ENCODE measurements at places on chromosomes 5 and 9.

GRCh38 chr5:144436007-144436406 lies 265.3 kb downstream of the KCTD16 start:
- DNase-seq: no peak

DNA sequence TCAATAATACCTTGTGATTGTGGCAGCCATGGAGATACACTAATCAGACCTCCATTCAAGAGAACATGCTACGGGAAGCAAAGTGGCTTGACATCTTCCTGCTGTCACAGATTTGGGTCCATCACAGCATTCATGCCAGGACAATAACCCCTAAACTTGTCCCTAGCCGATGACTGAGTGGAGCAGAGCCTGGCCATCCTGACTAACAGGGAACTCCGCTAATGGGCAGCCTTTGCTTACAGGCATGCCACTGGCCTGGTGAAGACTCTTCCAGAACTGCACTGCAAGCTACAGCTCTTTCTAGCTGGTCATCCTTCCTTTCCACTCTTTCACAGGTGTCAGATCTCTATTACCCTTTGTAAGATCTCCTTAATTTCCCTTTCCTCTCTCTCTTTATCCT lies 16.0 kb downstream of the FAM174A start:
- DNase-seq: no peak

- DNase-seq: no peak
These were observed 65.0 kb upstream of the ANGPTL2 start for GRCh38 chr9:127187231-127187956.

DNA sequence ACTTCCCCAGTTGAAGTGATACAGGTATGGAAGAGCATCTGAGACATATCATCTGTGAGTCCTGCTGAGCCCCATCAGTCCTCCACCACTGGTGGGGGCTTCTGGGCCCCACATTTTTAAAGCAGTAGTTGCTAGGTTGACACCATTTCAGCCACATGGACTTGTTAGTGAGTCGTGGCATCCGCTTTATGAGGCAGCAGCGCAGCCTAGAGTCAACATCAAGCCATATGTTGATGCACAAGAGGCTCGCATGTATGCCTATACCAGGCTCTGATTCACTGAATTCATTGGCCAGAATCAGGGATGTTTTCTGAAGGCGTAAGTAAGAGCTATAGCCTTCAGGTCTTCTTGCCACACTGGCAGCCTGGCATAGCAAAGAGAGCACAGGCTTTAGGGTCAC lies 26.8 kb downstream of the ZNF346 start:
- no peak for DNase-seq

DNA sequence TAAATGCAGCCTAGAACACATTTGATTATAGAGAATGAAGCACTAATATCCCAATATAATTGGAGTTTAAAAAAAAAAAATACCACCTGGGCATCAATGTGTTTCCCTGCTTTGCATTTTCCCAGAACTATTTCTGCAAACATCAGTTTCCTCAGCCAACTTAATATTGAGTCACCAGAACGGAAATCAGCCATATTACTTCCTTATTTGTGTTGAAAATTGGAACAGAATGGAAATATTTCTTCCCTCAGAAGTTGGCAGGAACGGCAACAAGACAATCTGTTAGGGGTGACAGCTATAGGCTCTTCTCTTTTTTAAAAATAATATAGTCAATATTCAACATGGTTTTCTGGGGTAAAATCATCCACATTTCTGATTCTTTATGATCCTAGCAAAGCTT lies 4.0 kb downstream of the MFAP3 start:
- no peak for DNase-seq

DNA sequence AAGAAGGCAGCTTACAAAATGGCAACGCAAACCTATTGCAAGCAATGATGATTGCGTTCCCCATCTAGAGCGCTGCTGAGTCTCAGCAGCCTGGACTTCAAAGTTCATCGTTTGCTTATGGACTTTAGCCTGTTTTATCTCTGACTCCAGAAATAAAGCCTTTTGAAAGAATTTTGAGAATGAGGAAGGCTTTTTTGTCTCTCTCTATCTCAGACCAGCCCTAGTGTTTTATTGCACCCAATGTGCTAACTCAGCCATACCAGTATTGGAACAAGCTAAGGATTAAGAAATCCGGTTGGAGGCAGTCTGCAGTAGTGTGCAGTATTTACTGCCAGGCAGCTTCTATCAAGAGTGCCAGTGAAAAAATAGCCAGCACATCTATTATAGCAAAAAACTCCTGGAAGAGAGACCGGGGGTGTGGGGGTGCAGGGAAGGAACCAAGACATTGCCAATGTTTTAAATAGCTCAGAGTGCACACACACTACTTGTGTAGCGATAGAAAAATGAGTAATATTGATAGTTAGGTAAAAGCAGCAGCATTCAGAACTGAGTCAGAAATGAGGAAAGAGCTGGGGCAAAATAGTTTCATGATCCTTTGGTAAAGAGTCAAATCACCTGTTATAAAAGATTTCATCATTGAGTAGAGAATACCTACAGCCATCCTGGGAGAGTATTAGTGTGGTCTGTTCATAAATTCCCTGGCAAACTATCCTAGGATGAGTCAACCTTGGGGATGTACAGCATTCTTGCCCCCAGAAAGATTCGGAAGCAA lies 219.0 kb downstream of the ZNF608 start:
- no peak for DNase-seq

- peak; percentile 73 for DNase-seq
These were observed 1467.1 kb downstream of the FOXD4L5 start for GRCh38 chr9:63817622-63818518.

GRCh38 chr5:141787376-141787775 lies 90.8 kb downstream of the PCDH1 start:
- no peak for DNase-seq

DNA sequence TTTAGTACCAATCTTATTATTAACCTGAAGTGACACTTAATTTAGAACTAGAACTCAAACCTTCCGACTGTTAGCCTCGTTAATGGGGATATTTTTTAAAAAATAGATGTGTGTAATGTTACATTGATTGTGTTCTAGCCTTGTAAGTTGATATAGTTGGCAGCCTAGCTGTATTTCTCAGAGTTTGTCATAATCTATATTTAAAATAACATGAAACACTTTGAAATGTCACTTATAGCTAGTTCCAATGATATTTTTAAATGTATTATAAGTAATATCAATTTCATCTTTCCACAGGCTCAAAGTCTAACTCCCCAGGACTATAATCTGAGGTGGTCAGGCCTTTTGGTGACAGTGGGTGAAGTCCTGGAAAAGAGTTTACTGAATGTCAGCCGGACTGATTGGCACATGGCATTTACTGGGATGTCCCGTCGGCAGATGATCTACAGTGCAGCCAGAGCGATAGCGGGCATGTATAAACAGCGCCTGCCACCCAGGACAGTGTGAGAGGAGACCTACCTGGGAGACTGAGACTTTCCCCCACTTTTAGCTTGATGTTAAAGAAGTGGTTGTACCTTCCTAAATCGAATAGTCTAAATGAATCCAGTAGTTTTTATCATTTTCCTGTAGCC lies 34.1 kb downstream of the PRRC1 start:
- no peak for DNase-seq

GRCh38 chr9:132114102-132114707 lies 34.5 kb upstream of the MED27 start:
- DNase-seq: no peak

DNA sequence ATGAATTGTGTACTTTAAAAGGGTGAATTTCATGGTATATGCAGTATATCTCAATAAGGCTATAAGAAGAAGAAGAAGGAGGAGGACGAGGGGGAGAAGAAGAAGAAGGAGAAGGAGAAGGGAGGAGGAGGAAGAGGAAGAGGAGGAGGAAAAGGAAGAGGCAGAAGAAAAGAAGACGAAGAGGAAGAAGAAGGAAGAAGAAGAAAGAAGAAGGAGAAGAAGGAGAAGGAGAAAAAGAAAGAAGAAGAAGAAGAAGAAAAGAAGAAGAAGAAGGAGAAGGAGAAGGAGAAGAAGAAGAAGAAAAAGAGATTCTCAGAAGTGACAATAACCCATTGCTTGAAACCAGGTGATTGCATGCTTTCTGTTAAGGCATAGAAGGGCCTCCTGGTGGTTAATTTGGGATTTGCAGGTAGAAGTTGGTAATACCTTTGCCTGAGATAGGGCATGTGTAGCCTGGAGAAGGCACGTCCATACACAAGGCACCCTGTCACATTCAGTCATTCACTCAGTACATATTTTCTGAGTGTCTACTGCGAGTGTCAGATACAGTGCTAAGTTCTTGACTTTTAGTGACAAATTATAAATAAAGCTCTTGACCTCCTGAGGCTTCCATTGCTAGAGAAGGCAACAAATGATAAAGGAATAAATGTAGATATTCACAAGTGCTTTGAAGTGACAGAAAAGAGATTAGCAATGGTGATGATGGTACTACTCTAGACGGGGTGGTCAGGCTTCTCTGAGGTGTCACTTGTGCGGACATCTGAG lies 231.3 kb downstream of the NPR3 start:
- peak; percentile 5 for DNase-seq

DNA sequence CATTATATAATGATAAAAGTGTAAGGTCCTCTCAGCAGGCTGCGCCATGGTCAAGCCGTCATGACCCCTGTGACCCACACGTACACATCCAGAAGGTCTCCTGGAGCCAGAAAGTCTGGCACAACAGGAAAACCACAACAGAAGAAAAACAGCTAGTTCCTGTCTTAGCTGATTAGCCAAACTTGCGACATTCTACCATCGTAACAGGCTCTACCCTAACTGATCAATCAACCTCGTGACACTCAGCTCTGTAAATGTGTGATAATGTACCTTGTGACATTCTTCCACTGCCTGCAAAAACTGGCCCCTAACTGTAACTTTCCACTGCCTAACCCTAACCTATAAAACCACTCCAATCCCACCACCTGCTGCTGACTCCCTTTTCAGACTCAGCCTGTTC lies 316.4 kb upstream of the TUSC1 start:
- no peak for DNase-seq

- DNase-seq: no peak
These were observed 215.6 kb downstream of the ESM1 start for GRCh38 chr5:54769746-54770145.

DNA sequence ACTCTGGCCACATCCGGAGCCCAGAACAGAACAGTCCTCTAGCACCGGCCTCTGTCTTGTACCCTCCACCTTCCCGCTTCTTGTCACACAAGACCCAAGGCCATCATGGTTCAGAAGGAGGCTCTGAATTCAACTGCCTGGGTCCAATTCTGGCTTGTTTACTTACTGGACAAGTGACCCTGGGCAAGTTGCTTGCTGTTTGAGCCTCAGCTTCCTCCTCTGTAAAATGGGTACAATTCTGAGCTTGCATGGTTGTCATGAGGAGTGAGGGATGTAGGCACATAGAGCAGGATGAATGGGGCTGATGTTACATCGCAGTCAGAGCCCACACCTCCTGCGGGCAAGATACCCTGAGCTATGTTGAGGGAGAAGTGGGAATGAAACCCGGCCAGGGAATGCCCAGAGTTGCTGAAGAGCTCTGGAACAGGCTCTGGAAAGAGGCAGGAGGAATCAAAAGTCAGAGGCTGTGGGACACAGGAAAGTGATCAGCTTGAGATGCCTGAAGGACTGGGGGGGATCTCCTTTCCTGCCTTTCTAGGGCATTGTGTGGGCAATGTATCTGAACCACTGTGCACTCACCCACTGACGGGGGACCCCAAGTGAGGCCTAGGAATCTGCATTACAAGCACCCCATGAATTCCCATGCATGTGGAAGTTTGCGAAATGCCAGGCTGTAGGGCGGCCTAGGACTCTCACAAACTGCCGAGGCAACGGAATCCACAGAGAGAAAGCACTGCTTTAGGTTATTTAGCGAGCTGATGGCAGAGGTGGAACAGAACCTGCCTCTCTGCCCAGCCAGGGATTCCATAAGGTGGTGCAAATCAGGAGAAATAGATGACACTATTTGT lies 29.4 kb upstream of the IL17B start:
- DNase-seq: no peak

- DNase-seq: peak; percentile 84
These were observed 160.3 kb downstream of the C9orf50 start for GRCh38 chr9:129460323-129461261.

- no peak for DNase-seq
These were observed 347.7 kb downstream of the CHSY3 start for GRCh38 chr5:130251931-130252330.

- DNase-seq: no peak
These were observed 15.3 kb downstream of the PPARGC1B start for GRCh38 chr5:149745212-149745942.

DNA sequence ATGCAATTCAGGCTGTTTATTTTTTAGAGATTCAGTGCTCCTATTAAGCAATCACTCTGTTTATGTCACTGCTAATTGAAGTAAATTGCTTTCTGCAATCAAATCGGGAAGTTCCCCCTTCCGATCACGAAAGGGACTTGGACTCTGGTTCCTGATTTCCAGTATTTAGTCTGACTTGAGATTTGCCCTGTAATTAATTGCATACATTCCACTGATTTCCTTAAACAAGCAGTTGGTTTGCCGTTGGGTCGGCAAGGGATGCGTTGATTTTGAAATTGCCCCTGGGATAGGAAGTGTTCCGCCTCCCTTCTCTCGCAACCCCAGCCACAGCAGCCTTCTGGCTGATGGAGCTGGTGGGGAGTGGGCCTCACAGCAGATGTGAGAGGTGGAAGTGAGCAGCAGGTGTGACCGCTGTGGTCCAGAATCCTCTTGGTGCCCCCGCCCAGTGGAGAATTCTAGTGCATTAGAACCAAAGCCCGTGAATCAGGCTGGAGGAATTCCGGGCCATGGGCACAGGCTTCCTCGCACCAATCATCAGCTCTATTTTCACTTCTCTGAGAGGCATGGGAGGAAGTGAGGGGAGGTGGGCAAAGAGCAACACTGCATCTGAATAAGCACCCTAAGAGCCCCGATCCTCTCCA lies 102.5 kb downstream of the SPRY4 start:
- DNase-seq: no peak

DNA sequence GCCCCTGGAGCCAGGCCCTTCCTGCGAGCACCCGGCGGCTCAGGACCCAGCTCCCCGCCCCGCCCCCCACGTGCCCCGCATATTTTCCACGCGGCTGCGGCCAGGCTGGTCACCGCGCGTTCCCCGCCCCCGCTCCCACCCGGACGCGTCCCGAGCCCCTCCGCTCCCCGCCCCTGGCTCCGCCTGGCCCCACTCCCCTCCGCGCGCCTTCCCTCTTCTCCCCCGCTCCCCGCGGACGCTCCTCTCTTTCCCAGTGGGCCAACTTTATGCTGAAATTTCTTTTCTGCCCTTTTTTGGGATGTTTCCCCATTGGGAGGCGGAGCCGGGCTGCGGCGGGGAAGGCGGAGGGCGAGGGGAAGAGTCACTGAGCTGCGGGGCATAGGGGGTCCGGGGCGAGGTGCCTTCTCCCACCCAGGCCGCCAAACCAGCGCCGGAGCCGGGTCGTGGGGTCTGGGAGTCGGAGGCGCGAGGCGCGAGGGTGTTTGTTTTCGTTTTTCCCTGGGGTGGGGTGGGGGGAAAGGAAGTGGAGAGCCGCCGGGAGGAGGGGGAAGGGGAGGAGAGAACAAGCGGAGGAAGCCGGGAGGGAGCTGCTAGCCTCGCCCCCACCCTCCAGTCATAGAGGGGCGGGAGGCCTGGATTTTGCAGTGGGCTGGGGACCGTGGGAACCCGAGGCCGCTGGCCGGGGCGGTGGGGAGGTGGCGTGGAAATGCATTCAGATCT lies 1.0 kb upstream of the TPM2 start:
- no peak for DNase-seq

GRCh38 chr9:114898741-114899140 lies 31.6 kb downstream of the TNFSF8 start:
- no peak for DNase-seq
